ENCODE measurements at places on chromosomes 16 and 17.

- no peak for DNase-seq
Observed at GRCh38 chr16:35492225-35492624, 2032.8 kb downstream of the TP53TG3F start.

DNA sequence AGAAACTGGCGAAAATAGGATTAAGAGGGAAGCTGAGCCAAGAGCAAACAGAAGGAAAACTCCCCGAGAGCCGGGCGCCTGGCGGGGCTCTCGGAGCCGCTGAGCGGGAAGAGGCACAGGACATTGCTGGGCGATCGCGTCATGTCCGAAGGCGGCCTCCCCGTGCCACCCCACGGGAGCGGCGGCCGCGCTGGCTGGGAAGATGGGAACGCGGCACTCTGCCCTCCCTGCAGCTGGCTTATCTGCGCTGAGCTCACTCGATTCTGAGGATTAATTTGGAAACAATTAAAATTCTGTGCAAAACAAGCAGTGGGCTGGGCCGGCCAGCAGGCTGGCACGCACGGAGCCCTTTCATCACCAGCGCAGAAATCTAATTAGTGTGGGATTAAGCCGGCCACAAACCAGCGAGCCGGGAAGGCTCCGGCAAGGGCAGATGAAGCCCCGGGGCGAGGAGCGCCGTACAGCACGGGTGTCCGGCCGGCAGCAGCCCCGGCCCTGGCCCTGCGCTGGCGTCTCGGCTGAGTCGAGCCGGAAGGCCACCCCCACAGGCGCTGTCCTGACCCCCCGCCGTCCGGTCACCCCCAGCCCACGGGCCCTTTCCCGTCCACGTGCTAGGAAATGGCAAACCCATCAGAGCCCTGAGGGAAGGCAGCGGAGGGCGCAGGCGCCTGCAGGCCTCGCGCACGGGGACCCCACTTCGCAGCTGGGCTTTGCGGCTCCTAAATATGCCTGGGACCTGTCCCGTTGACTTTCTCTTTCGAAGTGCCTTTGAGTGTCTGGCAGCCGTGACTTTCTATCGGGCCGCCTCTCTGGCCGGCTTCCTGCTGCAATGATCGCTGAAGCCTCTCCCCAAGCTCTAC, 37.9 kb downstream of the SOX8 start:
- peak; percentile 95 for DNase-seq

DNA sequence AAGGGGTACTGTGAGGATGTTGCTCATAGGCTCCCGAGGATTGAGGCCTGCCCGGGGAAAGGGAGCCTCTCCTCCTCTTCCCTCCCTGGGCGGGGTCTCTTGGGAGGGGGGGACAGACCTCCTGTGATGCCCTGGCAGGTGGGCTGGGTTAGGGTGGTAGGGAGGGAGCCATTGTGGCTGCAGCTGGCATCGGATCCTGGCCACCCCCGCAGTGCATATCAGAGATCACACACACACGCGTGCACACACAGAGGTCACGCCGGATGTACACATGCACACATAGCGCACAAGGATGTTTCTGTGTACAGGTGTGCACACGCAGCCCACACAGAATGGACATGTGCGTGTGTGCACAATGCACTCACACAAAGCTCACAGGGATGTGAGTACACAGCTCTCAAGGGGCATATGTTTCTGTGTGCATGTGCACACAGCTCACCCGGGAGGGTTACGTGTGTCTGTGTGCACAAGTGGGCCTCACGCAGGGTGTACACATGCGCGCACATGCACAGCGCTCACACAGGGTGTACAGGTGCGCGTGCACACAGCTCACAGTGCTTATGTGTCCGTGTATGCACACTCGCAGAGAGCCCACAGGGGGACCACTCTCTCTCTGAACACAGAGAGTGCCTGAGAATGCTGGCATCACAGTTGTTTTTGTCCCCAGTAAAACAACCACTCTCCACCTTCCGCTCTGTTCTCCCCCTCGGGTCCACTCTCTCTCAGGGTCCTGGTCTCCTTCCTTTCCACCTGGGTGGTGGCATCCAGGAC, 2.4 kb downstream of the GJD3 start:
- no peak for DNase-seq

DNA sequence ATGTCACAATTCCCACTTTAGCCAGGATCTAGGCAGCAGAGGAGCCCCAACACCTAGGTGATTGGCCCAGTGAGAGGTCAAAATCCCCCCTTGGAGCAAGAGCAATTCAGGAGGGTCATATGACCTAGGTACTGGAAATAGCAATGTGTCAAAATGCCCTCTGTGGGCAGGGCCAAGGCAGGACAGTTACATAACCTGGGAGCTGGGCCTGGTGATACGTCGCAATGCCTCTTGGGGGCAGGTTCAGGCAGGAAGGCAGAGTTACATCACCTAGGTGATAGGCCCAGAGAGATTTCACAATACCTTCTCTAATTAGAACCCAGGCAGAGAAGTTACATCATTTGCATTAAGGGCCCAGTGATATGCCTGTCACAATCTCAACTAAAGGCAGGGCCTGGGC, 1906.3 kb downstream of the TP53TG3F start:
- DNase-seq, result no peak

- peak; percentile 40 for DNase-seq
Observed at GRCh38 chr16:70568601-70569237, 45.1 kb downstream of the SF3B3 start.

- DNase-seq, result peak; percentile 82
Observed at GRCh38 chr17:17354560-17355349, 51.6 kb downstream of the NT5M start.

DNA sequence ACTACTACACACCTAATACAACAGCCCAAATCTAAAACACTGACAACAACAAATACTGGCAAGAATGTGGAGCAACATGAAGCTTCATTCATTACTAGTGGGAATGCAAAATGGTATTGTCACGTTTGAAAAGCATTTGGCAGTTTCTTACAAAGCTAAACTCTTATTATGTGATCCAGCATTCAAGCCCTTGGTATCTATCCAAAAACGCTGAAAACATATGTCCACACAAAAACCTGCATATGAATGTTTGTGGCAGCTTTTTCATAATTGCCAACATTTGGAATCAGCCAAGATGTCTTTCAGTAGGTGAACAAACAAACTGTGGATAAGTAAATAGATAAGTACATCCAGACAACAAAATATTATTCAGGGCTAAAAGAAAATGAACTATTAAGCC, 501.1 kb upstream of the KIF2B start:
- no peak for DNase-seq

DNA sequence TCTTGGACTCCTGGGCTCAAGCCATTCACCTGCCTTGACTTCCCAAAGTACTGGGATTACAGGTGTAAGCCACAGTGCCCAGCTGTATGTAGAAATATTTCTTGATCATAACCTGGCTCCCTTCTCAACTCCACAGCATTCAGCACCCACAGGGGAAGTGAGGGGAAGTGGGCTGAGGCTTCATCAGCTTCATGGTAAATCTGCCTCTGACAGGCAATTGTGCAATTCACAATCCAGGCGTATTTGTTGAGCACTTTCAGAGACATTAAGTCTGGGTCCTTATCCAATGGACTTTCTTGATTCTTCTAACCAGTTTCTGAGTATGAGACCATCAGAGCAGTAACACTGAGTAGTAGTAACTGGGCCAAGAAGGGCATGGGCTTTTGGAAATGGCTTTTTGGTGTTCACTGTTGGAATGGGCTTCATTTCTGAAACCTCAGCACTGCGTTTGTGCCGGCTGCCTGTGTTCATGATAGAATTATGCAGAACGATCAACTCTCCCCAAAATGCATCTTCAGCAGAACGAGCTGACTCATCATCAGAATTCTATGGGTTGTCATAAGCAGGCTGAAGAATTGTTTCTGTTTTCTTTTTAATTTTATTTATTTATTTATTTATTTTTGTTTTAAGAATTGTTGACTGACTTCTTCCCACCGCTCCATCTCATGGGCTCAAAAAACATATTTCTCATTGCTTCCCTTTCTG, 28.9 kb downstream of the FAM20A start:
- DNase-seq, result no peak

GRCh38 chr17:64938290-64938689, 19.0 kb upstream of the LRRC37A3 start:
- no peak for DNase-seq

GRCh38 chr17:83062011-83062817, 17.2 kb upstream of the METRNL start:
- DNase-seq, result no peak

DNA sequence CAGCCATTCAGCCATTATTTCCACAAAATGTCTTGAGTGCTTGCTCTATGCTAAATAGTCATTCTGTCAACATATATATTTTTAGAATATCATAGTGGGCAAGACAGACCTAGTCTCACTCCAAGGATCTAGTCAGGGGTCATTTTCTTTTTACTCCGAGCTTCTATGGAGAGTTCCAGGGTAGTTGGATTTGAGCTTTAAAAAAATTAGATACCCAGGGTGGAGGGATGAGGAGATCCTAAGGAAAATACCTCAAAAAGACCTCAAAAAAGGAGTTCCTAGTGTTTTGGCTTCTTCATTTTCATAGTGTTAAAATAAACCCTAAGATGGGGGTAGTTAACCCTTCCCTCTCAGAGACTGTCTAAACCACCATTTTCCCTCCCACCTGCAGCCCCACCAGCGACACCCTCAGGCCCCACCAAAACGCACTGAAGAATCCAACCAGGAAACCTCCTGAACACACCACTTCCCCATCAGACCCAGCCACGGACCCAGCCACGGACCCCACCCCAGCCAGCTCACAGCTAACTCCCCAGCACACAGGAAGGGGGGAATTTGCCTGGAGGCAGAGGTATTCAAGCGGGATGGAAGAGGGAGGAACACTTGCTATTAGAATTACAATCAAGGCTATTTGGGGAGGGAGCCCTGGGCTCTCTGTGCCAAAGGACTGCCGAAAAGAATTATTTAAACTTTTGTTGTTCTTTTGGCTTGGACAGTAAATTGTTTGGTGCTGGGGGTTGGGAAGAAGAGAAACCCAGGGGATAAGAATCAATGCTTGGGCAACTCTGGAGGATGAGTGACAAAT, 2.2 kb downstream of the ETV4 start:
- DNase-seq, result peak; percentile 29
